ENCODE measurements at places on chromosomes 3 and 15.
A peak's percentile ranks its signal among the peaks of the same experiment; 100 is the strongest.

DNA sequence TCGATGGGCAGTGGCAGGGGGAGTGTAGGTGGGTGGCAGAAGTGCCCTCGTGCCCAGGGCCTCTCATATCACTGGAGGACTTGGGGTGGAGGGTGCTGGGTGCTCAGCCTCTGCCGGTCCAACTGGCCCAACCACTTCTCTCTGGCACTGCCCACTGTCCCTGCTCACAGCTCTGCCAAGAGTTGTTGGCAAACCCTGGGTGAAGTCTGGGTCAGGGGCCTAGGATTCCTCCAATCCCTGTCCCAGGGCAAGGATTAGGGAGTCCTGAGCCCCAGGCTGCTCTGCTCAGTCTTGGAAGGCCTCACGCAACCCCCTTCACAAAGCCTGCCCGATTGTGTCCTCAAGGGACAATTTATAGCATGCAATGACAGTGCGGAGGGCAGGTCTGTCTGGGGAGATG lies 5.2 kb upstream of the PRKCD start:
- DNase-seq, result no peak

- DNase-seq, result no peak
Observed at GRCh38 chr3:86869566-86869965, 121.4 kb downstream of the VGLL3 start.

DNA sequence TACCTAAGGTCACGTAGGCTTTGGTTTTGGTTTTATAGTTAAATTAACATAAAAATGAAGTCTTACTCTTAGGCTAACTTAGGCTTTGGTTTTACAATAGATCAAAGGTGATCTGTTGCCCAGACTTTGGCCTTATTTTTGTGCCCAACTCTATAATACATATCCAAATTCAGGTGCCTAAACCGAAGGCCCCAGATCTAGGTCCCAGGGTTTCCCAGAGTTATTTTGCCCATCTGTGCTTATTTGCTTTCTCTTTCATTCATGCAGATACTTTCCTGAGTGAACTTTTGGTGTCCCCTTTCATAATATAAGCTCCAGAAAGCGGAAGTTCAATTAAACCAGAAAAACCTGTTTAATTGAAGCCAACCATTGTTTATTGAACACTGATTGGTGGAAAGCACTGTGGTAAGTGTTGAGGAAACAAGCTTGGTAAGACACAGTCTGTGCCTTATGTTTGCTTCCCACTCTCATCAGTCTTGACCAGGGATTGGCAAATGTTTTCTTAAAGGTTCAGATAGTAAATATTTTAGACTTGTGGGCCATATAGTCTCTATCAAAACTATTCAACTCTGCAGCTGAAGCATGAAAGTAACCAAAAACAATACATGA lies 209.7 kb downstream of the WDR72 start:
- no peak for DNase-seq

DNA sequence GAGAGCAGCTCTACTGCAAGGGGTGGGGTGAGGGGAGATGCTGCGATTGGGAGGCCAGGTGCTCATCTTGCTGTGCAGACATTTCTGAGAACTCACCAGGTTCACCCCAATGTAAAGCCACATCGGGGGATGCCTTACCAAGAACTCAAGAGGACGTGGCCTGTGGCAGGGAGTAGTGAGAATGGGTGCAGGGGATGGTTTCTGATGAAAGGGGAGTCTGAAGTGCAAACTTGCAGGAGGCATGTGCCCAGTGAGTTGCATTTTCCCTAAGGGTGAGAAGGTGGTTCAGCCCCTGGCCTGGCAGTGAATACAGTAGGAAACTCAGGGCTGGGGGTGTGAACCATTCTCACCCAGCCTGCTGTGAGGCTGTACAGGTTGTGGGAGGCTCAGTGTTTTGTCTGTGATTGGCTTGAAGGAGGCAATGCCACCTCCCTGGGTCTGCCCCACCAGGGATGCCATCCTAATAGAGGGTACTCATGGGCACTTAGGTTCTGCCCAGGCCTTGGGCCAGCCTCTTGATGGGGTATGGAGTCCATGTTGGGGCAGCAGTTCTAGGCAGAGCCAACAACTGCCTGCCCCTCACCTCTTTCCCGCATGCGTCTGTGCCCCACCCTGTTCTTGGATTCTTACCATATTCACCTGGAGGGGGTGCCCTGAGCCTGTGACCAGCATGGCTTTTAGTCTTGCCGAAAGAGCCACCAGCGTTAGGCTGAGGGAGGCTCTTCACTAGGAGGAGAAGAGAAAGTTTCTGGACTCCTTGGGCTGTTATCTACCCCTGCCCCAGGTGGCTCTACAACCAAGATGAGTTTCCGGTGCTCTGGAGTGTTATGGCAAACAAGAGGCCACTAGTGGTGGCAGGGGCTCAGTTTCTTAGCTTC lies 4.5 kb downstream of the HEMK1 start:
- DNase-seq, result peak; percentile 11

DNA sequence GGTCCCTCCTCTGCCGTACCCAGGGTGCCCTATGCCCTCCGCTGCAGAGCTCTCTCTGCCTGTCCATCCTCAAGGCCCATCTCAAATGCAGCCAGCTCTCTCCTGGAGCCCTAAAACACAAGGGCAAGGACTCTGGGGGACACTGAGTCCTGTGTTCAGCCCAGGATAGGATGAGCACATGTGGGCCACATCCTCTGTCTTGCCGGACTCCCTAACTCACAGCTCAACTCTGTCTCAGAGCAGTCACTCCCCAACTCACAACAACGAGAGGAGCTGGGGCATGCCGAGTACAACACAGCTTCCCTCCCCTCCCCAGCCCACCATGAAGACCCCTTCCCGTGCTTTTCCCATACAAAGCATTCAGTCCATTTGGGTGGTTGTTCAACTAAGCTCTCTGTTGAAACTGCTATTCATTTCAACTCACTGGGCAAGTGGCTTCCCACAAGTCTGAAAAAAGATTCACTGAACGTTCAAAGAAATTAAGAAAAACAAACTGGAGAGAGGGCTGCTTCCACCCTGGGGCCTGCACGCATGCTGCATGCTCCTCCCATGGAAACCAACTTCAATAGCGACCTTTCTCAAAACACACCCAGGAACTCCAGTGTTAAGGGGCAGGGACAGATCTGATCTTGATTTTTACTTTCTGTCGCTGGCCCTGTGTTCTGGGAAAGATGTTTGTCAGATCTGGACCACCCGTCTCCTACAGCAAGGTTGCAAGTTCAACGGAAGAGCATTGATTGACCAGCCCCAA lies 124.3 kb upstream of the IGF1R start:
- DNase-seq, result no peak

GRCh38 chr3:48301800-48302166 lies 31.7 kb downstream of the SPINK8 start:
- no peak for DNase-seq

DNA sequence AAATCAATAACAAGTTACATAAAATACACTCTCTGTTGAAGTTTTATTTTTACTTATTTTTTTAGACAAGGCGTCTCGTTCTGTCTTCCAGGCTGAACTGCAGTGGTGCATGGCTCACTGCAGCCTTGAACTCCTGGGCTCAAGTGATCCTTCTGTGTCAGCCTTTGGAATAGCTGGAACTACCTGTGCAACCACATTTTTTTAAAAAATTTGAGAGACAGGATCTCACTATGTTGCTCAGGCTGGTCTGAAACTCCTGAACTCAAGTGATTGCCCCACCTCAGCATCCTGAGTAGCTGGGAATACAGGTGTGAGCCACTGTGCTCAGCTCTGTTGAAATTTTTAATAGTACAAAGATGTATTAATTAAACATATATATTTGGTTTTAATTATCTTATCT lies 614.3 kb upstream of the ARRDC4 start:
- DNase-seq, result no peak

- no peak for DNase-seq
Observed at GRCh38 chr3:102074946-102075345, 225.6 kb downstream of the NFKBIZ start.

DNA sequence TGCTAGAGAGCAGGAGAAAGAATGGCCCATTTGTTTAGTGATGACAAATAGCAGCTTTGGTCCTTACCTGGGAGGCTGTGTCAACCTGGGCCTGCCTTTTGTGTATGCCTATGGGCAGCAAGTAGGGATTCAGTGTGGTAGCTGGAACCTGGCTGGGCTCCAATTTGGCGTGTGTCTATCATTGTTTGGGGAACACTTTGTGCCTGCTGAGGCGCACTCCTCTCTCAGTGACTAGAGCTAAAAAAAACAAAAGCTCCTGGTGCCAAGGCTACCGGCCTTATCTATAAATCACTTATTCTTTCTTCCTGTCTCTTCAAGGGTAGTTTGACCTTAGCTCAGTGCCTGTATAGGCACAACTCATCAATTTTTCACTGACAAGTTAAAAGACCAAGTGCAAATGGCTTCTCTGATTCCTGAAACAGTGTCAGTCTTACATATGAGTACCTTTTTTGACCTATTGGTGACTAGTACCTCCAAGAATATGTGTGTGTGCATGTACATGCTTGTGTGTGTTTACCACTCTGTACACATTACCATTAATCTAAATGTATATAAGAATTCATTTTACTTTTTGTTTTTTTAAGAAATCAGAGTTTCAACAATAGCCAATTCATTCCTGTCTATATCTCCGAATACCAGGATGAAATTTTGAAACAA lies 54.6 kb downstream of the GMNC start:
- DNase-seq, result no peak

GRCh38 chr3:31288641-31289100 lies 244.1 kb upstream of the STT3B start:
- no peak for DNase-seq

- DNase-seq, result no peak
Observed at GRCh38 chr3:114460459-114460858, 166.6 kb downstream of the TIGIT start.

- peak; percentile 98 for DNase-seq
Observed at GRCh38 chr3:51941798-51942602, at the start of the genes PARP3 and RRP9. Gene PARP3 (plus strand): TSS chr3:51942363. CDS start chr3:51943356, 993 bp downstream. Gene RRP9 (minus strand): TSS chr3:51941904. CDS start chr3:51941867, 37 bp downstream.

DNA sequence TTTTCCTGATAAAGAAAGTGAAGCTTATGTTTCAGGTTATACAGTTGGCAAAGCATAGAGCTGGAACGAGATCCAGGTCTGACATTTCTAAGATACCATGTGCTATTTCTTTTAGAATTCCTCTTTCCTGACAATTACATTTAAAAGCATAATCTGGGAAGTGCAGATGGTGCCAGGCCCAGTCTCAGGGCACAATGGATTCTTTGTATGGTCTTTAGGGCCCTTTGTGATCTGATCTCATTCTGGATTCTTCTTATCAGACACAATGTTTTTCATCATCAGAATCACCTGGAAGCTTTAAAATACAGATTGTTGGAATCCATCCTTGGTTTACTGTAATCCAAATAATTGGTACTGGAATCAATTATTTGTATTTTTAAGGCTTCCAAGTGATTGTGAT lies 18.6 kb upstream of the GLCE start:
- no peak for DNase-seq

DNA sequence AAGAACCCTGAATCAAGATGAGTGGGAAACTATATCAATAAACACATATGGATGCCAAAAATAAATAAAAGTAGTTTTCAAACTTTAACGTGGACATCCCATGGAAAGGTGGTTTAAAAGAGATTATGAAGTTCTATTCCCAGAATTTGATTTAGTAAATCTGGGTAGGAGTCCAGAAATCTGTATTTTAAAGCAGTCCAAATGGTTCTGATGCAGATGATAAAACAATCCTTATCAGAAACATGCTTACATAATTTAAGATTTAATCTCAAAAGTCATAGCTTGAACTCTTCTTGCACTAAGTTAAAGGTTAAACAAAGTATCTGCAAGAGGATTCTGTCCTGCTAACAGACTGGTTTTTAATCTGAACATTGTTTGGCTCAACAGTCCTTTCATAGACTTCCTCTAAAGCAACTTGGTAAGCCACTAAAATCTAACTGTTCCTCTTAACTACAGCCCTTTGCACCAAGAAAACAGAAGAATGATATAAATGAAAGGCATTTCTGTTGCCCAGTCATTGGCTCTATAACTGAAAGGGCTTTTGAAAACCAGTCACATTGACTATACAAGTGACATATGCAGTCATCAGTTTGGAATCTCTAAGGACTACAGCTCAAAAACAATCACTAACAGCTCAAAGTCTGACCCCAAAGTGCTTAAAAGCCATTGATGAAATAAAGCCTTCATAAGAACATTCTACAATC lies 23.4 kb upstream of the MAP4 start:
- no peak for DNase-seq

DNA sequence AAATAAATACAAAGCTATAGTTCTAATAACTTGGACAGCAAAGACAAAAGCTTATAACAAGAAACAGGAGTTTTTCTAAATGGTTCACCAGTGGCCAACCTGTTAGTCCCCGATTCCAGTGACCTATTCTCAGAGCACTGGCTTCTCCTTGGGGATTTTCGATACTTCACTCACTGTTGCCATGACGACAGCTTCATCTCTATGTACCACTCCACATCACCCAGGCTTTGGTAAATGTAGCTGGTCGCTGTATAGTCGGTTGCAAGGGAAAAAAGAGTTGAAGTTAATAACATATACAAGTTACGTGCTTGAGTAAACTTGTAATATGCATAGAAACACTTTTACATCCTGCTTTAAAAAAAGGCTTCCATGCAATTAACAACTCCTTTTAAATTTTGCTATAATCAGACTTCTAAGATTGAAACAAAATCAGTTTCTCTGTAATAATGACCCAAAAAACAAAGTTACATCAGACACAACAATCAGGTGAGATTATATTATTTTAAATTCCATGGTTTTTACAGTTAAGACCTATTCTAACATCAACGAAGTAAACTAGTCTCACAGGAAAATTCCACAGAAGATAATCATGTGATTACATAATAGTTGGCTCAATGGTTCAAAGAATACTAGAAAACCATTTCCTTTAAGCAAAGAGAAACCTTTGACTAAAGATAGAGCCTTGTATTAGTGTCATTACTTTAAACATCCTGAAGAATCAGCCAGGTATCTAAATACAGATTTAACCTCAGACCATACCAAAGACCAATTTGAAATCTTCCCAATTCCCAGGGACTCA lies 2.9 kb downstream of the CCNL1 start:
- DNase-seq, result no peak

DNA sequence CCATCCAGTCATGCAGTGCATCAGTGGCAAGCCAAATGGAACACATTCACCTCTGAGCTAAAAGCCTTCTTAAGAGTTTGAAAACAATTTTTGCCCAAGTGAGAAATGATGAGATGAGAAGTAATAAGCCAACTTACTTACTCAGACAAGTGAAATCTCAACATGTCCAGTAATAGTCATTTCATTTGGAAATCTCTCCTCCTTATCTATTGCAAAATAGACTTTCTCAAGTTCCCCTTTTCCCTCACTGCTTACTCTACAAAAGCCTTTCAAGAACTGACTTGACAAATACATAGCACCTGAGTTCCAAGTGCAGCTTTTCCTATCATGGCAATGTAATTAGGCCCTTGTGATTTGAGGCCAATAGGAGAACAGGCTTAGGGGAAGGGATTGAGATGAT lies 282.3 kb downstream of the SLC9A9 start:
- DNase-seq, result no peak

DNA sequence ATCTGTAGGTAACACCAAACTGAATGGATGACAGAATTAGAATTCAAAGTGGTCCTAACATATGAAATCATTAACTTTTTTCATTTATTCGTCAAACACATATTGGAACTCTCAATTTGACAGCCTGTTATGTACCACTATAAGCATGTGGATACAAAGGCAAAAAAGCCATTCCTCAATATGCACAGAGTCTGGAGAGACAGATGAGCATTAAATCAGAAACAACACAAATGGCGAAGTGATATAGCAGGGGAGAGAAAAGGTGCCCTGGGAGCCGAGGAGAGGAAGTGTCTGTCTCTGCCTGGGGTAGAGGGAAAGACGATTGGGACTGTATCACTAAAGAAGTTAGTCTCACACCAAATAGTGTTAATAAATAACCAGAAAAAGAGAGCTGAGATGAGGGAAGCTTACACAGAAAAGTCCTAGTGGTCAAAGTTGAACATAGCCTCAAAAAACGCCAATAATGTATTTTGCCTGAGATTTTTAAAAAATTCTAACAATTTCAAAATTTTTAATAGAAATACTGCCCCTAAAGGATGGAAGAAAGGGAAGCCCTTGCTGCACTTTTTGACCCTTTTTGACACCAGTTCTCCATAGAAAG lies 417.5 kb downstream of the TUSC7 start:
- no peak for DNase-seq
